ENCODE measurements at places on chromosomes 5 and 9. TPM values are rescaled to one million over a fixed set of nuclear protein-coding genes. Genes with fewer than 3 reads are reported as not detected.

The CD14 gene
- total RNA-seq = 0.21 TPM

The PIP5KL1 gene
- 2.5 TPM for total RNA-seq

The PCDHB12 gene
- total RNA-seq = not detected

The IL3 gene
- total RNA-seq = 0.20 TPM

The SLC36A1 gene
- 5.8 TPM for total RNA-seq

The GPRIN1 gene
- total RNA-seq = 2.6 TPM

The SH3RF2 gene
- total RNA-seq = 0.40 TPM

The IFNB1 gene
- not detected for total RNA-seq

The SAPCD2 gene
- total RNA-seq = 40.6 TPM

The PTPN3 gene
- not detected for total RNA-seq

The SMIM3 gene
- 8.9 TPM for total RNA-seq

The NRG2 gene
- not detected for total RNA-seq

All from activated CD4-positive, alpha-beta T cell treated with anti-CD3 and anti-CD28 coated beads, Interleukin-2, amount 10 ng/mL, durations not matched to agents 7 days and 5 days (primary cell).